Breast epithelium (tissue), 4 donors: ENCODE measurements at places on chromosomes 6 and 20. TPM values are rescaled to one million over a fixed set of nuclear protein-coding genes. Genes with fewer than 3 reads are reported as not detected.

BRD2 gene
- total RNA-seq, result 111 TPM

MYBL2 gene
- total RNA-seq, result 0.32 TPM

DACT2 gene
- total RNA-seq, result not detected

C6orf141 gene
- 9.4 TPM for total RNA-seq

WFDC5 gene
- total RNA-seq, result not detected

SLC22A7 gene
- total RNA-seq, result not detected

COQ3 gene
- 5.6 TPM for total RNA-seq

HLA-DQA1 gene
- total RNA-seq, result 15.0 TPM

GMPR gene
- total RNA-seq, result 16.4 TPM

TCF19 gene
- 8.5 TPM for total RNA-seq

TAF11 gene
- 19.3 TPM for total RNA-seq
